ENCODE measurements at places on chromosomes 1 and 21.

- DNase-seq = no peak
Measured at GRCh38 chr1:219292999-219293398, 119.3 kb downstream of the LYPLAL1 start.

DNA sequence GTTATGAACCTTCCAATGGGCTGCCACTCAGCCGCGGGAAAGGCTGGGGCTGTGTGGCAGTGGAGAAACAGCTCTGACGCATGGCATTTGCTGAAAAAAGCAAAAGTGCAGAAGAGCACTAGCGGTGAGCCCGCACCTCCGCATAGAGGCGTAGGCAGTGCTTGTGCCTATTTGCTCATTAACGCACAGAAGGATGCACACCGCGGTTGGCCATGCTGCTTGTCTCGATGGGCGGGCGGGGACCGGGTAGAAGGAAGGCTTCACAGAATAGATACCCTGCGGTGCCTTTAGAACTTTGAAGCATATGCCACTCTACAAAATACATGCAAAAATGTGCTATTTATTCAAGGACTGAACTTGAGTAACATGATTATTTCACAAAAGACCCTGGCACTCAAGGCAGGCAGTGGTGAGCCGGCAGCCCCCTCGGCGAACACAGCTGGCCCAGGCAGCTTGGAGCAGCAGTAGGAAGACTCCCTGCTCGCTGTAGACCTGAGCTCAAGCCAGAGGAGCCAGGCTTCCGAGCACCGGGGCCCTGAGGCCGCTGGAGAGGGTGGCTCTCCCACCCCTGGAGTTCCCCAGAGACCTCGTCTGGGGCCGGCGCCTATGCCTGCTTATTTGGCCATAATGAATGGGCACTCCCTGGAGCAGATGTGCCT is 71.5 kb downstream of the SIK1 start:
- no peak for DNase-seq

DNA sequence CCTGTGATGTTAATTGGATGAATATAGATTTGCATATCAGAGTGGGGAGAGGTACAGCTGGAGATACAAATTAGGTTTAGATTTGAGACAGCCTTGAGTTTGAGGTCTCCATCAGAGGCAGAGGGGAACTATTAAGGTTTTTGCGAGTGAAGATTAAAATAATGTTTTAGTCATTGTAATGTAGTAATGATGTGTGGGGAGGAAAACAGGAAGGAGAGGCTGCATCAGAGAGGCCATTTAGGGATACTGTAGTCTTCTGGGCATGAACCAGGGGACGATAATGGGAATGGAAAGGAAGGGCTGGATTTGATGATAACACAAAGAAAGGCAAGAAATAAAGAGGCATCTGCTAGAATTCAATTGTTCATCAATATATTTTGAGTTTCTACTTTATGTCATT is 9.5 kb downstream of the CD84 start:
- no peak for DNase-seq

GRCh38 chr1:2001773-2002411 is 1.7 kb downstream of the CFAP74 start:
- no peak for DNase-seq

DNA sequence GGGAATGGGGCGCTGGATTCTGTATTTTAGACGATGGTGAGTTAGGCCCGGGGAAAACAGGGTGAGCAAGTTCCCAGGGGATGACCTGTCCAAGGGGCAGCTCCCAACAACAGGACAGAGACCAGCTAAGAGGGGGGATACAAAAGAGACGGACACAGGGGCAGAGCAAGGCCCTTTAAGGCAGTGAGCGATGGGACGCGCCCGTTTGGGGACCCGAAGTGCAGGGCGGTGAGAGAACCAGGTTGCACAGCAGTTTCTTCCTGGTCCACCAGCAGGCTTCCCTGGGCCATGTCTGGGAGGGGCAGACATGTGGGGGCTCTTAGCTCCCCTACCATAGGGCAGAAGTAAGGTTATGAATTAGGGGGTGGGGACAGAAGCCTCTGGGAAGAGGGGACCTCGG is 22.0 kb downstream of the INAVA start:
- no peak for DNase-seq

DNA sequence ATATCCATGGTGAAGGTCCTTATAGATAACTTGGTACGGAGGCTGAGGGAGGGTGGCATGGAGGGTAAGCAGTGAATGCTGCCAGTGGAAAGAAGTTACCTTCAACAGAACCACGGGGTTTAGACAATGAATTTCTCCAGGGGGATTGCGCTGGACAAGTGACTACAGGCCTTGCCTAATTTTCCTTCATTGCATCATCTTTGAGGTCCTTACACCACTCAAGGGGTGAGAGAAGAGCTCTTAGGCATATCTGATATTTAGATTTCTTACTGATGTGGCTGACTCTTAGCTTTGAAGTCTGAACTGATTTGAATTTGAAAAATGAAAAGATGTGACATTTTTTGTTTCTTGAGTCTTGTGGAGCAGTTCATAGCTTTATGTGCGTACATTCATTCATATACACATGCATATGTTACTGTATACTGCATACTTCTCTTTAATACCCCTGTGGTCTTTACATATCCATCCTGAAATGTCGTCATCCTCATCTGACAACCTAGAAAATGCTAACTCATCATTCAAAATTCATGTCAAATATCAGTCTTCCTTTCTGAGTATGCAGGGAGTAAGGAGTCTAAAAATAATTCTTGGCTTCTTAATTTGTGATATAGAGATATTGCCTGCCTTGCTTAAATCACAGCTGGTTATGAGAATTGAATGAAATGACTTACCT is 63.6 kb downstream of the DNM3 start:
- no peak for DNase-seq

DNA sequence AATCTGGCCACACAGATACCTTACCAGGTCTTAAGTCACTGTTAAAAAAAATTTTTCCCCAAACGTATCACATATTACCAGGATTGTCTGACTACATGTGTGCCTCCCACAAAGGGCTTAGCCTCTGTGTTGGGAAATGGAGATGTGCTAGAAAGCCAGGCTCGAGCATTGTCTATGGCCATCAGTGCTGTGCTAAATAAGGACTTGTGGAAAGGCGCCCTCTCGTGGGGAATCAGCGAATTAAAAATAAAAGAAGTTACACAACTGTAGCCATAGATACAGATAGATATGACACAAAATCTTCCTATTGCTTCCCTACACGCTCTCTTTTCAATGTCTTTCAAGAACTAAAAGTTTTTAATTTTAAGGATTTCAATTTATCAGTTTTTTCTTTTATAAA is 47.5 kb upstream of the CRNN start:
- peak; percentile 62 for DNase-seq

DNA sequence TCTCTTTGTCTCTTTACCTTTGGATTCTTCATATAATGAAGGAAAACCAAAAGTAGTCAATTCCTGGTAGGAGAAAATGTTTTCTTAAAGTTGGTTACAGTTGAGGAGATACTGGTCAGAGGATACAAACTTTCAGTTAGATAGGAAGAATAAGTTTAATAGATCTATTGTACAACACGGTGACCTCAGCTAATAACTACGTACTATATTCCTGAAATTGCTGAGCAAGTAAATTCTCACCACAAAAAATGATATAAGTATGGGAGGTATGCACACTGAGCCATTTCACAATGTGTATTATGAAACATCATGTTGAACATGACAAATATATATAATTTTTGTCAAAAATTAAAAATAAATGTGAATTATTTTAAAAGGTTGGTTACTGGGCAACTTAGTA is 20.4 kb downstream of the SSX2IP start:
- no peak for DNase-seq

GRCh38 chr1:198540580-198540979 is at the start of gene ATP6V1G3:
TSS of gene ATP6V1G3 (minus strand) at chr1:198540680. CDS start at chr1:198540650, 30 bp downstream.
- DNase-seq = no peak

GRCh38 chr1:214615109-214615508 is 12.1 kb downstream of the CENPF start:
- no peak for DNase-seq

DNA sequence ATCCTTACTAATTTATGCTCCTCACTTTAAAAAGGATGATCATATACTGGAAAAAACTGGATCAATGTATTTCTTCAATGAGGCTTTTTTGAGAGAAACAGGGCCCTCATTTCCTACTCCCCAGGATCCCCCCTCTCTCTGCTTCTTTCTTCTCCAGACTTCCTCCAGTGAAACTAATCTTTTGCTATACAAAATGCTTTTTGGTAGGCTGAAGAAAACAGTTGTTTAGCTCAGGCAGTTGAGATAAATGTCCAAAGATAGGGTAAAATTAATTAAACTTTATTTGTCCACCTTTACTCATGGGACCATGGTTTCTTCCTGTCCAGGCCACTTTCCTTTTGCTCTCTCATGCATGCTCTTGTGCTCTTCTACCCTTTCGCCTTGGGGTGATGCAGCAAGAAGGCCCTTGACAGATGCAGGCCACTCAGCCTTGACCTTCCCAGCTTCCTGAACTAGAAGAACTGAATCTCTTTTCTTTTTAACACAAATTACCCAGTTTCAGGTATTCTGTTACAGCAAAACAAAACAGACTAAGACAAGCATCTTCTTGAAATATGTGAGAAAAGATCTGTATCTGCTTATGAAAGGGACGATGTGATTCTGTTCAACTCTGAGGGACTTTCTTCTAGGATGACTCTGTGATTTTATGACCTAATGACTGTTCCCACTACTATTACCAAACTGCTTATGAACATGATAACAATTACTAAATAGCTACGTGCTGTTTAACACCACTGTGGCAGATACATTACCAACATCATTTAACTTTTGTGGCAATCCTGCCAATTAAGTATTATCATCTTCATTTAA is 63.7 kb downstream of the NVL start:
- DNase-seq = no peak

DNA sequence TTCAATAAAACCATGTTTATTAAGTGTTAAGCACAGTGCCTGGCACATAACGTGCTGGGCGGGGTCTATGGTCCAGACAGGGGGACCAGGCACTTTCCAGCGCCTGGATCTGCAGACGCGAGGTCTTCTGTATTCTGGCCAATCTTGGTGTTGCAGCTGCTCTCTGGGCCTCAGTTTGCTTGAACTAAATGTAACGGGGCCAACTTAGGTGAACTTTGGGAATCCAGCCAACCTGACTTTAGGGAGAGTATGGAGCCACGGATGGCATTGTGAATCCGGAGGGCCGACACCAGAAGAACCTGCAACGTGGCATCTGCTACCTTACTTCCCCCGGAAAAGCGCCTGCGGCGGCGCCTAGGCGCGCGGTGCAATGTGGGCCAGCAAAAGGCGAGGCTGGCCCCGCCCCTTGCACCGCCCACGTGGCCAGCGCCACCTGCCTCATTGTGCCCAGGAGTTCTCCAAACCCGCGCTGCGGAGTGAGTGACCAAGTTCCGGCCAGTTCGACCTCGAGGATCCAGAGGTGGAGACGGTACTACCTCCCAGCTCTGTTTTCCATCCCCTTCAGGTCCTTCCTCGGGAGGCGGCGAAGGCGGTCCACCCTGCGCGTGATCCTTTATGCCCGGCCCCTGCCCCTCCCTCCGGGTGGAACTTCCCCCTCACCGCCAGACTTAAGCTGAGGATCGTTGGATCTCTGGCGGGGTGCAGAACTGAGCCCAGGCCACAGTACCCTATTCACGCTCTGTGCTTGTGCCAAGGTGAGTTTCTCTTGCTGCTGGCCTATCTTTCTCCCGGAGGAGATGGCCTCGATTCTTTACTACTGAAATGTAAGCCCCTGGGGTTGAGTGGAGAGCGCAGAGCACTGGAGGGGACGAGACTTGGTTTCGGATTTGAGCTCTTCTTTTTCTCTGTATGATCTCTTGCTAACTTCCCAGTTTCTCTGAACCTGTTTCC is at the start of gene AKR1A1:
Gene AKR1A1, plus strand, starts transcription at position 426 of the 951 bp plus-strand sequence. CDS start 10,969 bp downstream, outside the sequence.
- peak; percentile 83 for DNase-seq

GRCh38 chr1:94098585-94099111 is 22.3 kb downstream of the ABCA4 start:
- DNase-seq = no peak

DNA sequence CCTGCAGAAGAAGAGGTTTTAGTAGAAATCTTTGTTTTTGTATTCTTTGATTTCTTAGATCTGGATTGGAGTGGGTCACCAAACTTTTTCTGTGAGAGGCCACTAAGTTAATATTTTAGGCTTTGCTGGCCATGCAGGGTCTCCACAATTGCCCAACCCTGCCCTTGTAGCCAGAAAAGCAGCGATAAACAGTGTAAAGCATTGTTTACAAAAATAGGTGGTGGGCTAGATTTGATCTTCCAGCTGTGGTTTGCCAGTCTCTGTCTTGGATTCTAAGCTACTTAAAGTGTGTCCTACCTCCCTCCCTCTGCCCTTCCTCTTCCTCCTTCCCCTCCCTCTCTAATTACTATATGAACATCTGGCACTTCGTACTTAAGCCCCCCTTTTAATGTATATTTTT is 68.0 kb downstream of the LAMC1 start:
- no peak for DNase-seq

- DNase-seq = no peak
Measured at GRCh38 chr1:175494011-175494554, 249.3 kb downstream of the TNR start.

GRCh38 chr1:53439337-53440207 is 19.6 kb upstream of the DMRTB1 start:
- DNase-seq = no peak

DNA sequence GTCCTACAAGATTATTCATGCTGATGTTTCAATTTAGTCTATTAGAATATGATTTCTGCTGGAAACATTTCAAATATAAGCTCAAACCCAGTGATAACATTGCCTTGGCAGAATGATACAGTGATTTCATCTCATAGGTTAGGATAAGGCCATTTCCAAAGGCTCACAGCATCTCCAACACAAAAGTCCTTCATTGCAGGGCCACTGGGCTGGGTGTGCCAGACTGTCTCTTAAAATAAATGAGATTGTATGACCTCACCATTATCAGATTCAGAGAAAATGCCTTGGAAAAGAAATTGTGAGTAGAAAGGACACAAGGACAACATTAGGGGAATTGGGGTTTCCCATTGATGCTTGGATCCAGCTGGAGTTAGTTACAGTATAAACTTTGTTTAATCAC is 30.4 kb downstream of the NGF start:
- no peak for DNase-seq

DNA sequence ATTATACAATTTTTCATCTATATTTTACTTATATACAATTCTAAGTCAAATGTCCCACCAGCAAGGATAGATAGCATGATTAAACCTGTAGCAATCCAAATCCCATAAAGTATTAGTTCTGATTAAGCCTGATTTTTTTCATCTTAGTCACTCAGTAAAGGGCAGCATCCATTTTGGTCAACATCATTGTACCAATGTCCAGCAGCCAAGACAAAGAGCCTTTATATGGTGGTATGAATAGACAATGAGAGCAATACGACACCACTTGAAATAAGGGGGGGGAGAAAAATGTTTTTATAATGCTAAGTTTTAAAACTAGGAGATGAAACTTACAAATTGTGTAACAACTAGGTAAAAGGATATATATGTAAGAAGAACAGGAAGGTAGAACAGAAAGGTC is 7.4 kb downstream of the ZNF644 start:
- no peak for DNase-seq

DNA sequence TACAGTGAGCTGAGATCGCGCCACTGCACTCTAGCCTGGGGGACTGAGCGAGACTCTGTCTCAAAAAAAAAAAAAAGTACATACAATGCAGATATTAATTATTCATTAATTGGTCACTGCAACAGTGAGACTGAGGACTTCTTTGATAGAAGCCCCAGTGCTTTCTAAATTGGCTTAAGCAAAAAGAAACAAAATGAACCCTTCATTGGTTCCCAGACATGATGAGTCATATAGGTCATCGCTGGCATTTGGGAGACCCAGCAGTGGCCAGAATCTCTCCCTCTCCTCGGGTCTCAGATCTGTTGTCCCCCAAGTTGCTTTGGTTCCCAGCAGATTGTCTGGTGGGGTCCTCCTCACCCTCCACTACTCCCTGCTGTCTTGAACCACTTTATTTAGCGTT is 144.9 kb downstream of the KAZN start:
- no peak for DNase-seq

Data from activated CD4-positive, alpha-beta T cell treated with anti-CD3 and anti-CD28 coated beads, Interleukin-2, amount 50 U/mL, for 1 hour (primary cell).